Activated CD4-positive, CD25-positive, alpha-beta regulatory T cell (primary cell): ENCODE measurements at places on chromosomes 4 and X.
A peak's percentile ranks its signal among the peaks of the same experiment; 100 is the strongest.

- DNase-seq, result no peak
These were observed 9.5 kb downstream of the SH3TC1 start for GRCh38 chr4:8208565-8208964.

- DNase-seq, result no peak
These were observed 247.3 kb downstream of the GPAT3 start for GRCh38 chr4:83783215-83783614.

DNA sequence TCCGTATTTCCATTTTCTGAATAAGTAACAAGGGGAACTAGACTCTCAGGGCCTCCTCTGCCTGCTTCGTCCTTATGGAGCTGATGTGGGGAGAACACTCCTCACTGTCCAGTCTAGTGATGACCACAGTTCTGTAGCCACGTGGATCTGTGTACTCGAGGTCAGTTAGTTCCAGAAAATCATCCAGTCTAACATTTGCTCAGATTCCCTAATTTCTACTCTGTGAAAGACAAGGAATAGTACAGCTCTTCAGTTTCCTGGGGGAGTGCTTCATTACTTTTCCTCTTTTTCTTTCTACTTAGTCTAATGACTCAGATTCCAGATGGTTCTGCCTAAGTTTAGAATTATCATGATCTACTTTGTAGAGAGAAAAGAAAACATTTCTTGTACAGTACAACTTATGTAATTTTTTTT lies 82.6 kb downstream of the SORBS2 start:
- DNase-seq, result no peak

DNA sequence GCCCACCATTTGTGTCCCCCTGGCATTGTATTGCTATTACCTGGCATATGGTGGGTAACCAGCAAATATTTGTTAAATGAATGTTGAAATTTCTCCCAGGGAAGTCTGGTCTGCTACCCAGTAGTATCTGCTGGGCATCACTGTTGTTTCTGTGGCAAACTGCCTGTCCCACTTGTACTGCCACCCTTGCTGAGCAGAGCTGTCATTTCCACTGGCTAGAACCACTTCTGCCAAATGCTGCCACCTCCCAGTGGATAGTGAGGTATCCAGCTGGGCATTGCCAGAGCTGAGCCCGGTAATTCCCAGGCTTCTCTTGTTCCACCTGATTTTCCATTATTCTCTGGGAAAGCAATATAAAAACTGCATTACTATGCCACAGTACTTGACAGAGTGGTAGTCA lies 186.7 kb upstream of the NOCT start:
- no peak for DNase-seq

DNA sequence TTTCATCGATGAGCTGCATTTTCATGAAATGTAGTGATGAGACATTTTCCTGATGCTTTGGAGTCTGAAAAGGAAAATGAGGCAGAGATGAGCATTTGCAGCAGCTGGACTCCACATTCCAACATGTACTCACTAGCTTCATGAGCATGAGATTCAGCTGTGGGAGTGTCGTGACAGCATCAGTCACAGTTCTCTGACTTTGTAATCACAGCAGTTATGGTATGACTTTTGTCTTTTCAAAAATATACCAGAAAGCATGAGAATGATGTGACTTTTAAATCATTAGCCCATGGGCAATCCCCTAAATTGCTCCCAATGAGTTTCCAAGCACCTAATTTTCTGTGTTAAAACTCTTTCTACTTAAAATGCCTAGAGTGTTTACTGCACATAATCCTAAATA lies 18.3 kb upstream of the MSL3 start:
- no peak for DNase-seq

DNA sequence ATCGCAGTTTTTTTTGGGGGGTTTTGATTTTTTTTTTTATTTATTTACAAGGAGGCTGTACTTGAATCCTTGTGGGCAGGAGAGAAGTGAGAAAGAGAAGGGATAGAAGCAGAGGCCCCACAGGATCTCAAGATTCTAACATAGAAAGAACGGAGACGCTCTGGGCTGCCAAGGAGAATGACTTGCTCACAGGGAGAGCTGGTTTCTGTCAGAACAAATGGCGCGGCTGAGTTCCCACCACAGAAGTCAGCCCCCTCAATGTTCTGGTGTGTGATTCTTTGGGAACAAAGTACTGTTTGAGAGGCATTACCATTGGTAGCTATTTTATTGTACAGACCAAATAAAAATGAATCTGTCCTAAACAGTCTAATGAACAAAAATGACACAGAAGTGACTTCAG lies 80.6 kb downstream of the ATXN3L start:
- no peak for DNase-seq

DNA sequence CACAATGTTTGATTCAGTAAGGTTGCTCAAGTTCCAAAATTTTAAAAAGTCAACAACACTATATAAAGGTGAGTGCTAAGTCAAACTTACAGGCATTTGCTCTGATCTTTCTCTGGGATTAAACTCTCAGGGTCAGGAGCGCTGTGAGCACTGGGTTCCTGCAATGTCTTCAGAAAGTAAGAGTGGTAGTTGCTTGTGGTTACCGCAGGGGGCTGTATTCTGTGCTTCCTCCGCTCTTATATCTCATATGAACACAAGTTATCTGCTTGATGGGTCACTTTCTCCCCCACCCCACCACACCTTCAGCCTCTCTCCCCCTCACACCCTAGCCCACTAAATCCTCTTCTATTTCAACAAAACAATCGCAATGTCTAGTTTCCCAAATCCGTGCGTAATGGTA lies 116.4 kb upstream of the IGSF1 start:
- no peak for DNase-seq

GRCh38 chrX:131923614-131924250 lies 99.4 kb upstream of the STK26 start:
- no peak for DNase-seq

DNA sequence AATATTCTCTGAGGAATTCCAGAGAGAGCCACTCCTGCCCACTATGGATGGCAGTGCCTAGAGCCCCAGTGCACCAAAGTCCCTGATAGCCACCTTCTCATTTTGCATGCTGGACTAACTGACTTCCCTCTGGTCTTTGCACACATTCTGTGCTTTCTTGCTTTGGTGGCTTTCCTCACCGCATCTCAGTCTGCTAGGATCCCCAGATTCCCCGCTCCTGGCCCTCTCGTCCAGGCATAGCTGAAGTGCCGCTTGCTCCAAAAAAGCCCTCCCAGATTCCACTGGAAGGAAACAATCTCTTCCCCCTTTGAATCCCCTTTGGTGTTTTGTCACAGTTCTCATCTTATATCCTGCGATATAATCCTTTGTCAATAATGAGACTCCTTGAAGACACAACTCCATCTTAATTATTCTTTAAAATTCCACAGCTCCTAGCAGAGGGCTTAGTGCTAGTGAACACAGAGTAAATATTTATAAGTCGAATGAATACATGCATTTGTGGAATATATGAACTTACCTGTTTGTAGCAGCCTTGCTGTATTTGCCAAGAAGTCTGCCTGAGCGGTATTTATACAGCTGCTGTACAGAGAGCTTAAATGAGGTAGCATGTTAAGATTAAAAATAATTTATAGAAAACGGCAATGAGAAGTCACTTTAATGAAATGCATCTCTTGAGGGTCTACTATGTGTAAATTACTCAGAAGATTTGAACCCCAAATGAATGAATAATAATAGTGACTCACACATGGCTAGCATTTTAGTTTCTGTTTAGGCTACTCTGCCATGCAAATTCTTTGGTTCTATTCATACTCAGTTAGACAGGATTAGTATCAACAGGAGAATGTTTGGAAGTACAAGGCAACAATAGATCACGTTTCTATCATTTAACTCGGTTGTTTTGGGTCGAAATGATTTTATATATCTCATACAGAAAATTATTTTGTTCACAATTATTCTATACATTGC lies 421.9 kb upstream of the TENM3 start:
- DNase-seq, result no peak

- DNase-seq, result no peak
These were observed 12.0 kb downstream of the GAGE1 start for GRCh38 chrX:49610718-49611310.

- no peak for DNase-seq
These were observed 100.5 kb upstream of the PCDH7 start for GRCh38 chr4:30619679-30620078.

DNA sequence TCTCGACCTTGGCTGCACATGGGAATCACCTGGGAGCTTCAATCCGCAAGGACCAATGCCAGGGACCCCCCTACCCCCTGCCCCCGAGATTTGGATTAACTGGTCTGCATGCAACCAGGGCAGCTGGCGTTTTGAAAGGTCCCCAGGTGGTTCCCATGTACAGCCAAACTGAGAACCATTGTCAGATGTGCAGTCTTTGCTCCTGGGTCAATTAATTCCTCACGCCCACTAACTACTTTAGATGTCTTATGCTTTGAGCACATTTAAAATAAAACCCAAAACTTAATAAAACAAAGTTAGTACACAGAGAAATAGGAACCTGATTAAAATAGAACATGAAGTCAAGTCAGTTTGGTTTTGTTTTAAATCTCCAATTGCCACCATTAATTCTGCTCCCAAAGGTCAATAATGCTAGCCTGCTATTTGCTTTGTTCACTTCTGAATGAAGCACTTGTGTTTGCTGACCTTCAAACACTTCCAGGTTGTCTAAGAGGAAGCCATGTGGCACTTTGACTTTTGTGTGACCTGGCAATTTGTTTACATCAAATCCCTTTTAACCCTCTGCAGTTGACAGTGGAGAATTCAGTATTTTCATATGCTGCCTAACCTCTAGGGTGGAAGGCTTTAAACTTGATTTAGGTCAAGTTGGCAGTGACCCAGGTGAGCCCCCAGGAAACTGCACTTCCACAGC lies 27.2 kb upstream of the TMSB4X start:
- DNase-seq, result no peak

- DNase-seq, result no peak
These were observed 77.3 kb downstream of the STK32B start for GRCh38 chr4:5128569-5128968.

DNA sequence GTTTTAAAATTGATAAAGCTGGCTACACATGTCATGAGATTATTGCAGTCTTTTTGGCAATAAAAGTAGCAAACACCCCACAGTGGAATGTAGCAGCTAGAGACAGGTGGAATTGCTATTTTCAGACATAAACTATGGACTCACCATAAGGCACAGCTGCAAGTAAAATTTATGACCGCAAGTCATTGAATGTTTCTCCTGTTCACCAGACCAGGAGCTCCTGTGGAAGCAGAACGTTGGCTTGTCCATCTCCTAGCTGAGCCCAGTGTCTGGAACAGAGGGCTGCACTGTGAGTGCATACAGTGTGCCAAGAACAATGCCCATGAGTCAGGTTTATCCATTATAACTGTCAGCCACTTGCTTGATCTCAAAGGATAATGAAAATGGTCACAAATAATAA lies 538.2 kb downstream of the INPP4B start:
- DNase-seq, result no peak

DNA sequence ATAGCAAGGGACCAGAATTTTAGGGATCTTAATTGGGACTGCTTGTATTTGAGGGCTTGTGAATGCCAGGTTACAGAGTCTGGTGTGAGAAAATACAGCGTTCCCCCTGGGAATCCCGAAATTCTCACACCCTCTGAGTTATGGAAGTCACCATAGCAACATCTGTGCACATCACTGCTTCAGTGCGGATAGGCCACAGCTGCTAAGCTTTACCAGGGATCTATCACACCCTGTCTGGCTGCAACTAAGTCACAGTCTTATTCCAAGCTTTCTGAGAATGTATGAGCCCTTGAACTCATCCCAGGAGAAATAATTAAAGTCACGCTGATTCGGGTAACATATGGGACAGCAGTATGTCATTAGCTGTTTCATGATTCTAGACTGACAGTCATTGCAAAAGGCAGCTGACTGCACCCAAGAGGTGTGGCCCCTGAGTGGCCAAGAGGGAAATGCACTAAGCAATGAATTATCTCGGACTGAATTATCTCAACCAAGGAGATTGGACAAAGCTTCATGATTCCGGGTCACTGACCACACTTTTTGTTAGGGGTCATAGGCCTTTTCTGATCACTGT lies 46.7 kb upstream of the BTC start:
- DNase-seq, result no peak

- no peak for DNase-seq
These were observed 222.4 kb upstream of the NR3C2 start for GRCh38 chr4:148664636-148665035.

DNA sequence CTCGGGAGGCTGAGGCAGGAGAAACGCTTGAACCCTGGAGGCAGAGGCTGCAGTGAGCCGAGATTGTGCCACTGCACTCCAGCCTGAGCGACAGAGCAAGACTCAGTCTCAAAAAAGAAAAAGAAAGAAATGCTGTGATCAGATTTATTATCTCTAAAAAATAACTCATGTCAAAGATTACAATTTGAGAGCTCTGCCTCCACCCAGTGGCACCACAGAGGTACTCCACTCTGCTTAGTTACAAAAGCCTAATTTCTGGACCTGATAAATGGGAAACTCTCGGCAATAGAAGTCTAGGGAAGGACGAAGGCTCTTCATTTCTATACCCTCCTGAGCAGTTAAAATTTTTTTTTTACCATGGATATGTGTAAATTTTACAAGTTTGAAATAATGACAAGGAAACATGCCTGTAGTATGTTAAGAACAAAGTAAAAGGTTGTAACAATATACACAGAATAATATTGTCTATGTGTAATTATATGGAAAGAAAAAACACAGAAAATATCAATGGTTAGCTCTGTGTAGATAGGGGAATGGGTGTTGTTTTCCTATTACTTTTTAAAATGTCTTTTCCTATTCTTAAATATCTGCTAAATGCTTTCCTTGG lies 149.8 kb downstream of the STIM2 start:
- peak; percentile 28 for DNase-seq

- DNase-seq, result no peak
These were observed 6.1 kb downstream of the LIAS start for GRCh38 chr4:39464886-39465501.

DNA sequence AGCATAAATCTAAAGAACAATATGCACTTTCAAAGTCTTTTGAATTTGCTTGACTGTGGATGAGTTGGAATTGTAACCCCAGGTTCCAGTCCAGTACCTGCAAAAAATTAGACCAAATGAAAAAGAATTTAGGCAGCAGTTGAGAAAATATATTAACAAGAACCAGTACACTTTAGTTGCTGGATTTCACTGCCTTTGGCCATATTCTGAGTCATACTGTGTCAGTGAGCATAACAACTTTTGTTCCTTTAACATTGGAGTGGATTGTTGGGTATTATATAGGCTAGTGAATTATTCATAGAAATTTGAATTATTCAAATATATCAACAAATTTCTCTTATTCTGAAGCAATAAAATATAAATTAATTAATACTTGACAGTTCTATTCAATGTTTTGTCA lies 101.5 kb upstream of the SMAD1 start:
- DNase-seq, result no peak

DNA sequence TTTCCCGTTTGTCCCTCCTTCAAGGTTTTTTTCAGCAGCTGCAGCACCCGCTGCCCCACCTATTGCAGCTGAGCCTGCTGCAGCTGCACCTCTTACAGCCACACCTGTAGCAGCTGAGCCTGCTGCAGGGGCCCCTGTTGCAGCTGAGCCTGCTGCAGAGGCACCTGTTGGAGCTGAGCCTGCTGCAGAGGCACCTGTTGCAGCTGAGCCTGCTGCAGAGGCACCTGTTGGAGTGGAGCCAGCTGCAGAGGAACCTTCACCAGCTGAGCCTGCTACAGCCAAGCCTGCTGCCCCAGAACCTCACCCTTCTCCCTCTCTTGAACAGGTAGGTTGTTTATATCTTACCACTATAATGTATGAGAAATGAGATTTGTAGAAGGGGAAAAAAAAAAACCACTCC lies 4.5 kb downstream of the PRR27 start:
- DNase-seq, result no peak
